Nephron progenitor cell (in vitro differentiated cells): ENCODE measurements at places on chromosomes 2 and 18.

DNA sequence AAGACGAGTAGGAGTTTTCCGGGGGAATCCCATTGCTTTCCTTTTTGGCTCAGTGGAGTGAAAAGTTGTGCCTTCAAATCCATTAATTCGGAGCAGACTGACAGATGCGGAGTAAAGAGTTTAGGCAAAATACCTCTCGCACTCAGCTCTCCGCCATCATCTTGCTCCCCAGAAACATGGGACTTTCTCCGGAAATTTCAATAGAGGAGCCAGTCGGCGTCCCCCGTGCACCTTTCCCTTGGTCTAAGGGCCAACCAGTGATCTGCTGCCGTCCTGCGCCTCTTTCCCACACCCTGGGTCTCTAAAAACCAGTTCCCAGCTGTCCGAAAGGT, 318 bp downstream of the TYW5 start:
- DNase-seq, result no peak

GRCh38 chr2:44676379-44676778, 265.1 kb upstream of the SIX3 start:
- DNase-seq, result no peak

DNA sequence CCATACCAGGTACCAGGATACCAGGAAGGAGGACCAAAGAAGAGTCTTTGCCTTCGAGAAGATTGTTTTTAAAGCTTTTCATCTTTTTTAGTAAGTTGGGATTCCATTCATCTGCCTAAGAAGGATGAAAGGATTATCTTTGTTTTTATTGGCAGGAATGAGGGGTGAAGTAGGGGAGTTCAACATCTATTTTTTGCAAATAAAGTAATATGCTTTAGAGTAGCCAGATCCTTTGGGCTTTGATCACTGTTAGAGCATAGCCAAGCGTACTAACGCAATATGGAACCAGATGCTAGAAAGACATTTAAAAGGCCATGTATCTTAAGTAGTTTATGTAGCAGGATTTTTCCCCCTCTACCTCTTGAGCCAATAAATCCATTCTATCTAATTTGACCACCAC, 133.0 kb downstream of the PRPF40A start:
- no peak for DNase-seq

GRCh38 chr2:38557981-38558380, 44.7 kb downstream of the HNRNPLL start:
- no peak for DNase-seq

DNA sequence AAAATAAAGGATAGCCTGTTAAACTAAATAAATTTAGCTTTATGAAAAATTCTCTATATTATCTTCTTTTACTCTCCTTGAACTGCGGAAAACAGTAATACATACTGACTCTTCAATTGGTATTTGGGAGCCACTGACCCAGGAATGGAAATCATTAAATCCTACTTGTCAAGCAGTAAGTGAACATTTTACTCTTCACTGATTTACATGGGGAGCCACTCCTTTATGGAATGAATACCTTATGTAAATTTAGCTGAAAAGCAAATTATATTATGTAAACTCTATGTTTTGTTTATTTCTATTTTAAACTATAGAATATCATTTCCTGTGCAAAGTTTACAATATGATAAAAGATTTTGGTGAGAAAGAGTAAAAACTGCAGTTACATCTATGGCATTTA, 85.2 kb downstream of the STRADB start:
- no peak for DNase-seq

DNA sequence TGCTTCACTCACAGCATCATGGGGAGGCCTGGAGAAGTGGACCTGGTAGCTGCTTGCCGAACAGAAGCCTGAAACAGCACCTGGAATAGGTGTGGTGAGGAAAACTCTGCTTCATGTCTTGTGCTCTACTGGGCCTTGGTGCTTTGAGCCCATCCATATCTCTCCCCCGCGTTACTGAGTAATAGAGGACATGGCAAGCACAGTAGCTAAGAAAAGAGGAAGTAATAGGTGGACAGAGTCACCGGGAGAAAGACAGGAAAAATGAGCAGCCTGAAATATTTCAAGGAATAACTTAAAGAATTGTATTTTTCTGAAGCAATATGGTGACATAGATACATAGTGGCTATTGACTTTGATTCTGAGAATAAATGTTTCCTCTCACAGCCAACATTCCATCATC, 14.0 kb upstream of the HNMT start:
- DNase-seq, result no peak

DNA sequence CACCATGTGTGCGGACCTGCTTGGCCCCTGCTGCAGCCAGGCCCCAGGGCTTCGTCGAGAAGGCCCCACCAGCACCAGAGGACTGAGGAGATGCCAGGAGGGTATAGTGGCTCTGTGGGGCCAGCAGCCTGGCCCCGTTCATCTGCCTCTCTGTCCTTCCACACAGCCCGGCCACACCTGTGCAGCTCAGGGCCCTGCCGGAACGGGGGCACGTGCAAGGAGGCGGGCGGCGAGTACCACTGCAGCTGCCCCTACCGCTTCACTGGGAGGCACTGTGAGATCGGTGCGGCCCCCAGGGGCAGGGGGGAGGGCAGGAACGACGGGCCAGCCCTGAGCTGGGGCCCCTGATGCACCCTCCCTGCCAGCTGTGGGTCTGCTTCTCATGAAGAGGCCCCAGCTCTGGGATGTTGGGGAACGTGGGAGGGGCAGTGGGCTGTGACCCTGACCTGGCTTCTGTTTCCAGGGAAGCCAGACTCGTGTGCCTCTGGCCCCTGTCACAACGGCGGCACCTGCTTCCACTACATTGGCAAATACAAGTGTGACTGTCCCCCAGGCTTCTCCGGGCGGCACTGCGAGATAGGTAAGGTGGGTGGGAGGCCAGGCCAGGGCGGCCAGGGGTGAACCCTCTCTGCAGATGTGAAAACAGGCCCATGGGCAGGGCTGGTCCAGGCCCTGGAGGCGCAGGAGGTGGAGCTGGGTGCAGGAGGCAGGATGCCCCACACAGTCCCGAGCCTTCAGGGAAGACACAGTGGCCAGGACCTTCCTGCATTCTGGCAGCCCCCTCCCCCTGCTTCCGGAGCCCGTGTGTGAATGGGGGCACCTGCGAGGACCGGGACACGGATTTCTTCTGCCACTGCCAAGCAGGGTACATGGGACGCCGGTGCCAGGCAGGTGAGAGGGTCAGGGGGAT, 50.3 kb downstream of the MTERF4 start:
- no peak for DNase-seq

- DNase-seq, result no peak
These were observed 533 bp downstream of the HPCAL1 start for GRCh38 chr2:10303181-10303693.

GRCh38 chr2:106700616-106701015, 185.4 kb downstream of the ST6GAL2 start:
- no peak for DNase-seq

DNA sequence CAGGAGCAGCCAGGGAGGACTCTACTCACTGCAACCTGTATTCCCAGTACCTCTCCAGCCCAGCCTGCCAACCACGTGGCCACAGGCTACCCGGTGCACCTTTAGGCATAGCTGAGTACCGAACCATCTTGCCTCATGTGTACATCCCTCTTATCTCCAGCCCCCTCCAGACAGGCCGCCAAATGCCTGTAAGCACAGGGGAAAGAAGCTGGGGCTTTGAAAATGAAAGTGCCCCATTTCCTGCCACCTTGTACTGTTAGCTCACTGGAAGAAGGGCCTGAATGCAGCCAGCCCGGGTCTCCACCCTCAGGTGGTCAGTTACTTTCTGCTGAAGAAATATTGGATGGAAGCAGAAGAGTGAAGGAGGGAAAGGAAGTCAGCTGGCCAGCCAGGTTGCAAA, 27.2 kb upstream of the RFX8 start:
- no peak for DNase-seq

GRCh38 chr2:215707608-215708007, 271.7 kb upstream of the FN1 start:
- no peak for DNase-seq

DNA sequence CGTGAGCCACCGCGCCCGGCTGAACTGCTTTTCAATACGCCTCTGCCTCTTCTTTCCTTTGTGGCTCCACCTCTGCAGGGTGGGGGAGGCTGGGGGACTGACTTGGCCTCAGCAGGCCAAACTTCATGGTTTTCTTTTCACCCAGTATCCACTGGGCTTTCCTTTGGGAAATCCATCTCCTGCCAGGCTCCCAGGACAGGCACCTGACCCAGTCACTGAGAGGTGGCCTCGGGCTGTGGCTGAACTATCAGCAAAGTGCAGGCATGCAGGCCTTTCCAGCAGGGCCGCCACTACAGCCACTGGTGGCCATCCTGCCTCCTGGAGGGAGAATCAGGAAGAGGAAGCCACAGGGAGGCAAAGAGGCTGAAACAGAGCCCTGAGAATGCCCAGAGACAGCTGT, 33.4 kb upstream of the SEMA4C start:
- no peak for DNase-seq

GRCh38 chr18:48021273-48021914, 90.9 kb upstream of the SMAD2 start:
- no peak for DNase-seq

DNA sequence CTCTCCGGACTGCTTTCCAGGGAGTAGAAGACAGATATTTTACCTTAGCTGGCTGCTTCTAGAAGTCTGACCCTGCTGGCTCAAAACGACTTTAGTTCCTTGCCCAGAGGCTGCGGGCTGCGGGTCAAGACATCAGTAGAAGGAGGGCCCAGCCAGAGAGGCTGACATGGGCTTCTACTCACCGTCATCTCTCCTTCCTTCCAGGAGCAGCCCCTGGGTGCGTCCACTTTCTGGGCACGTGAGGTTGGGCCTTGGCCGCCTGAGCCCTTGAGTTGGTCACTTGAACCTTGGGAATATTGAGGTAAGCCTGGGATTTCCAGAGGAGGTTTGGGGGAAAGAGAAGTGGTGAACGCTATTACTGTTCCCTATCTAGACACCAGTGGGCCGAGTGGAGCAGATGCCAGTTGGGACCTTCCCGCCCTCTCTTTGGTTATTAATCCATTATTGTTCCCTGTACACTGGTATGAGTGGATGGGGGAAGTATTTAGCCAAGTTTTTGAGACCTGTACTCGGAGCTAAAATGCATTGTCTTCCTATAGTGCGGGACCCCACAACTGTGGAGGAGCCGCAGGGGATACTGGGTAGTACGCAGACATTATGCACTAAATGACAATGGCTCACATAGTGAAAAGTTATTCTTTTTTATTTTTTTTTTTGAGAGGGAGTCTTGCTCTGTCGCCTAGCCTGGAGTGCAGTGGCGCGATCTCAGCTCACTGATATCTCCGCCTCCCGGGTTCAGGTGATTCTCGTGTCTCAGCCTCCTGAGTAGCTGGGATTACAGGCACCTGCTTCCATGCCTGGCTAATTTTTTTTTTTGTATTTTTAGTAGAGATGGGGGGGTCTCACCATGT, 26.3 kb upstream of the CASP8 start:
- no peak for DNase-seq

- no peak for DNase-seq
These were observed 18.5 kb upstream of the SCN9A start for GRCh38 chr2:166394245-166394644.

- no peak for DNase-seq
These were observed 1.1 kb upstream of the NEURL3 start for GRCh38 chr2:96506016-96506906.

- peak; percentile 34 for DNase-seq
These were observed 364.1 kb downstream of the SS18 start for GRCh38 chr18:25726298-25726697.

- no peak for DNase-seq
These were observed 72.5 kb upstream of the SMAD2 start for GRCh38 chr18:48002933-48003365.

DNA sequence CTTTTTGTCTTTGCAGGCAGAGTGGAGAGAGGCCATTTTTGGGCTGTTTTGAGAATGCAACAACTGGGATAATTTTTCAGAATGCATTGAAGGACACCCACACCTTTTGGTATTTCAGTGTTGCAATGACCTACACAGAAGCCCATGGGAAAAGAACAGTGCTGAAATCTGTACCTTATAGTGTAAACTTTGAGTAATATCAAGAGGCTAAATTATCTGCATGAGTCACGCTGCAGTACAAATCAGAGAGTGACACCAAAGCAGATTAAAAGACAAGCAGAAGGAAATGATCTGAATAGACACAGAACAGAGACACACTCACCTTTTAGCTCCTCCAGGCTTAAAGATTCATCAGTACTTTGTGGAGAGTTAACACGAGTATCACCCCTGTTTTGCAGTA, 265.3 kb downstream of the PAX3 start:
- DNase-seq, result no peak
